ENCODE measurements at places on chromosomes 16 and 17. TPM values are rescaled to one million over a fixed set of nuclear protein-coding genes. Genes with fewer than 3 reads are reported as not detected.

- no peaks in the 10 kb centered on the region for H3K27me3 ChIP-seq
- no peak overlapping the region for H3K4me3 ChIP-seq
- H3K36me3 ChIP-seq, result peaks cover 40% of the 10 kb centered on the region
- H3K4me1 ChIP-seq, result peaks cover 57% of the 10 kb centered on the region
Observed at GRCh38 chr16:67036323-67036741, 7.4 kb downstream of the CBFB start.

DHRS13 gene
- 20.9 TPM for total RNA-seq

DNA sequence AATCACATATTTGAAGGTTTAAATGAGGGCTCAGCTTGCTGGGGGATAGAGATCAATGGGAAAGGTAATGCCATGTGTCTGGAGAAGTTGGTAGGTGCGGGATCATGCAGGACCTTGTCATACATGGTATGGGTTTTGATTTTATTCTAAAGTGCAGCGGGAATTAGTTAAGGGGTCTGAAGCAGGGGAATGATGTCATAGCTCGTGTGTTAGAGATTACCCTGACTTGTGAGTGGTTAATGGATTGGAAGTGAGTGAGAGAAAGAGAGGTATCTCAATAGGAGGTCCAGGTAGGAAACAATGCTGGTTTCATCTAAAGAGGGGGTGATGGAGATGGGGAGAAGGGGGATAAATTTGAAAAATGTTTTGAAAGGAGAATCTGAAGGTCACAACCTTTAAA lies 280.0 kb downstream of the SHISA9 start:
- no peaks in the 10 kb centered on the region for H3K4me1 ChIP-seq
- H3K27me3 ChIP-seq, result peaks cover 10% of the 10 kb centered on the region
- no peaks in the 10 kb centered on the region for H3K36me3 ChIP-seq
- no peak overlapping the region for H3K27ac ChIP-seq
- H3K4me3 ChIP-seq, result no peak overlapping the region
- DNase-seq, result no peak

PPM1E gene
- total RNA-seq, result not detected

DNA sequence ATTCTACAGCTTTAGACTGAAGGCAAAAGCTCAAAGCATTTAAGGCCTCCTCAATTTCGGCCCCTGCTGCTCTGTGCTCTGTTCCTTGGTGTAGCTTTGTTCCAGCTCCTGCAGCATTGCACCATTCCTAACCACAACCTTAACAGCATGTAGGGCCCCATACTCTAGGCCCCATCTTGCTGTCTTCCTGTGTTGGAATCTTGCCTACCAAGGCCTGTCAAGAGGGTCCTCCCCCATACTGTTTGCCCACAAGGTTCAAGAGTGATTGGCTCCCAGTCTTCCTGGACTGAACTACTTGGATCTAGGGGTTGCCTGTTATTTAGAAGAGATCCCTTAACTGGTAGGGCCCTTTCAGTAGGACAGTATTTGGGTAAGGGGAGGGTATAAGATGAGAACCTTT lies 26.8 kb downstream of the TRPV2 start:
- H3K4me1 ChIP-seq, result peaks cover 56% of the 10 kb centered on the region
- H3K36me3 ChIP-seq, result peaks cover 71% of the 10 kb centered on the region
- H3K4me3 ChIP-seq, result peak overlapping the region; percentile 99

GRCh38 chr17:81703747-81704654 lies 834 bp downstream of the MRPL12 start:
- peak overlapping the region; percentile 77 for H3K4me3 ChIP-seq
- H3K36me3 ChIP-seq, result peaks cover 42% of the 10 kb centered on the region
- H3K27ac ChIP-seq, result peak overlapping the region; percentile 77
- peaks cover 40% of the 10 kb centered on the region for H3K4me1 ChIP-seq
- DNase-seq, result peak; percentile 31

DNA sequence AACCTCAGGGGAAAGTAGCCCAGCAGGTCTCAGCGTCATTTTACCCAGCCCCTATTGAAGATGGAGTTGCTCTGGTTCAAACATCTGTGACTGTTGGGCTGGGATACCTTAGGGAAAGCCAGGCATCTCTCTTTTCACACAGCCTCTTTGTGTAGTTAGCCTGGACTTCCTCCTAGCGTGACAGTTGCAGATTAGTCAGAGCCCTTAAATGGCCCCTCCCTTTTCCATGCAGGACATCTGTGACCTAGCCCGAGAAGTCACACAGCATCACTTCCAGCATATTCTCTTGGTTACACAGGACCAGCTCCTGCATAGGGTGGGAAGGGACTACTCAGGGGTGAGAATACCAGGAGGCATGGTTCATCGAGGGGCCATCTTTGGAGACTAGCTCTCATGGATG lies 375.0 kb upstream of the RBFOX1 start:
- no peak for DNase-seq
- H3K4me3 ChIP-seq, result no peak overlapping the region
- no peaks in the 10 kb centered on the region for H3K36me3 ChIP-seq
- no peak overlapping the region for H3K27ac ChIP-seq
- H3K4me1 ChIP-seq, result no peaks in the 10 kb centered on the region

TP53TG3E gene
- total RNA-seq, result not detected

DNA sequence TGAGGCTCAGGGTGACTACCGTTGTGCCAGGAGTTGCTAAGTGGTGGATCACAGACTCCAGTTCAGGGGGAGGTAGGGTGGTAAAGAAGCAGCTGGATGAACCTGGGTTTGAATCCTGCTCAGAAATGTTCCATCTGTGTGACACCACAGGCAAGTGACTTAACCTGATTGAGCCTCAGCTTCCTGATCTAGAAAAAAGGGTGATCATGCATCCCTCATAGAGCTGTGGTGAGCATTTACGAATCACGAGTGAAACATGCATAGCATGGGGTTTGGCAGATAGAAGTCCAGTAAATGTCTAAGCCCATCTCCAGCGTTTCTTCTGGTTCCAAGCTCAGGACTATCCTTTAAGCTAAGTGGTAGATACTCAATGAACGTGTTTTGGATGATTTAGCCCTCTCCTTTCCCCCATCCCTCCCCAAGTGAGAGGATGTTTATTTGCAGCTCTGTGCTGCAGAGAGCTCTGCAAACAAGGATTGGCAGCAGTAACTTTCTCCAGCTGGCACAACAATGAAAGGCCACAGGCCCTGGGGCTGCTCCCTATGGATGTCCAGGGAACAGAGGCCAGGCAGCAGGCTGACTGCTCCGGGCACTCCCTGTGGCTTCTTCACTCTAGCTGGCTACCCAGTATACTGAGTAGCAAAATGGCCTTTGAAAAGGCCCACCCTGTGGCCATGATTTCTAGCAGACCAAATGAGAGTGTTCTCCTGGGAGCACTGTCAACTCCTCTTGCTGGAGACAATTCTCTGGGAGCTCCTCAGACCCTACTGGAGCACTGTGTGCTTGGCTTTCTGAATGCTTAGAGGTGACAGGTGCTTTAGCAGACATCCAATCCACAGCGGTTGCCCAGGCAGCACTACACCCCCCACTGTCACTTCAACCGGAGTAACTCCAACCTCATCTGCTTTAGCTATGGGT lies 21.3 kb downstream of the CA4 start:
- DNase-seq, result no peak
- peak overlapping the region; percentile 80 for H3K27ac ChIP-seq
- H3K36me3 ChIP-seq, result no peaks in the 10 kb centered on the region
- peak overlapping the region; percentile 39 for H3K4me3 ChIP-seq

DNA sequence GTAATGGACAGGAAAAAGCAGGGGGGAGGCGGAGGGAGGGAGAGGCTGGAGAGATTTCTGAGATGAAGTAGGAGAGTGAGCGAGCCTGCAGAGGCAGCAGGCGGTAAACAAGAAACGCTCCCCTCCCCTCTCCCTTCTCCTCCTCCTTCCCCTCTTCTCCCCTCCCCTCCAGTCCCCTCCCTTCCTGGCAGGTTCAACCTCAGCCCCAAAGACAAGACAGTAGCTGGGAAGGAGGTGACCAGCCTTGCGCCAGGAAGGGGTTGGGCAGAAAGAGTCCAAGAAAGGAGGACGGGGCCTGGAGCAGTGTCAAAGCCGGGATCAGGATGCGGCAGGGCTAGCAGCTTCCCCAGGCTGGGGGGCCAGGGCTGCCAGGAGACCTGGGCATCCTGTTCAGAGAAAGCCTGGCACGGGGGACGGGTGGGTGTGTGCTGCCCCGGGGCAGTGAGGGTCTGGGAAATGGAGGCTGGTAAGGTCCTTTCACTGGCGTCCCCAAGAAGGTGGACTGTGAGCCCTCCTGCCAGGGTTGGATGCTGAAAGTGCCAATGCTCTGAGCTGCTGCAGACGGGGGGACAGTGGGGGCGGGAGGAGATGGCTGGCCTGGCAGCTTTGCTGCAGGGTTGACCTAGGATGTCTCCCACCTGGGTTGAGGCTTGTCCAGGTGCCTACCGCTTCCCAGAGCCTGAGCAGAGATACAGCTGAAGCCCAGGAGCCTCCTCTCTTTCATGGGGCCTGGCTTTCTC lies 261.6 kb upstream of the TNRC6C start:
- H3K27ac ChIP-seq, result no peak overlapping the region
- H3K4me1 ChIP-seq, result peaks cover 18% of the 10 kb centered on the region
- no peaks in the 10 kb centered on the region for H3K36me3 ChIP-seq
- no peak overlapping the region for H3K4me3 ChIP-seq
- no peak for DNase-seq

EIF4A3 gene
- 97.7 TPM for total RNA-seq

AIPL1 gene
- total RNA-seq, result not detected

HP gene
- total RNA-seq, result not detected

GRCh38 chr17:57125866-57126265 lies 40.8 kb downstream of the AKAP1 start:
- DNase-seq, result no peak
- no peak overlapping the region for H3K4me3 ChIP-seq
- H3K27me3 ChIP-seq, result no peaks in the 10 kb centered on the region
- H3K27ac ChIP-seq, result no peak overlapping the region
- peaks cover 13% of the 10 kb centered on the region for H3K36me3 ChIP-seq

TPSD1 gene
- total RNA-seq, result not detected

DNA sequence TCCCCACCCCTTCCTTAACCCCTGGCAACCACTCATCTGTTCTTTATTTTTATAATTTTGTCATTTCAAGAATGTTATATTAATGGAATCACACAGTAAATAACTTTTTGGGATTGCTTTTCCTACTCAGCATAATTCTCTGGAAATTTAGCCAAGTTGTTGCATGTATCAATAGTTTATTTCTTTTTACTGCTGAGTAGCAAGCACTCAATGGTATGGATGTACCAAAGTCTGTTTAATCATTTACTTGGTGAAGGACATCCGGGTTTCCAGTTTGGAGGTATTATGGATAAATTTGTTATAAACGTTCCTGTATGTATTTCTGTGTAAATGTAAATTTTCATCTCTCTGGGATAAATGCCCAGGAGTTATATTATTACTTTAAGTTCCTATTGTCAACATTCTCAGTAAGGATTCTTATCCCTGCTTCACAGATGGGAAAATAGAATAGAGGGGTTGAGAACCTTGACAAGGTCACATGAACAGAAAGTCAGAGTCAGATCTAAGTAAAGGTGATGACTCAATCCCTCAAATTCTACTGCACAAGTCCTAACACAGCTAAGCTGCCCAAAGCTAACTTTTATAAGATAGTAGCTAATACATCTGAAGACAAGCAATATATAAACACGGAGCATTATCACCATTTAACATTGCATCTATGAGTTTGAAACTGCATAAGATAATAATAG lies 62.4 kb upstream of the MTMR4 start:
- H3K27ac ChIP-seq, result no peak overlapping the region
- DNase-seq, result no peak
- no peaks in the 10 kb centered on the region for H3K36me3 ChIP-seq
- H3K4me1 ChIP-seq, result peaks cover 3% of the 10 kb centered on the region
- no peaks in the 10 kb centered on the region for H3K27me3 ChIP-seq
- no peak overlapping the region for H3K4me3 ChIP-seq

GRCh38 chr17:79261355-79262072 lies 186.9 kb downstream of the ENGASE start:
- H3K27me3 ChIP-seq, result no peaks in the 10 kb centered on the region
- no peak overlapping the region for H3K4me3 ChIP-seq
- no peaks in the 10 kb centered on the region for H3K4me1 ChIP-seq
- H3K27ac ChIP-seq, result no peak overlapping the region
- H3K36me3 ChIP-seq, result no peaks in the 10 kb centered on the region

GRCh38 chr17:39663688-39664580 lies 1.2 kb upstream of the TCAP start:
- peaks cover 8% of the 10 kb centered on the region for H3K36me3 ChIP-seq
- no peak overlapping the region for H3K4me3 ChIP-seq
- peaks cover 22% of the 10 kb centered on the region for H3K4me1 ChIP-seq
- DNase-seq, result no peak
- no peak overlapping the region for H3K27ac ChIP-seq

PDP2 gene
- total RNA-seq, result 20.6 TPM

DNA sequence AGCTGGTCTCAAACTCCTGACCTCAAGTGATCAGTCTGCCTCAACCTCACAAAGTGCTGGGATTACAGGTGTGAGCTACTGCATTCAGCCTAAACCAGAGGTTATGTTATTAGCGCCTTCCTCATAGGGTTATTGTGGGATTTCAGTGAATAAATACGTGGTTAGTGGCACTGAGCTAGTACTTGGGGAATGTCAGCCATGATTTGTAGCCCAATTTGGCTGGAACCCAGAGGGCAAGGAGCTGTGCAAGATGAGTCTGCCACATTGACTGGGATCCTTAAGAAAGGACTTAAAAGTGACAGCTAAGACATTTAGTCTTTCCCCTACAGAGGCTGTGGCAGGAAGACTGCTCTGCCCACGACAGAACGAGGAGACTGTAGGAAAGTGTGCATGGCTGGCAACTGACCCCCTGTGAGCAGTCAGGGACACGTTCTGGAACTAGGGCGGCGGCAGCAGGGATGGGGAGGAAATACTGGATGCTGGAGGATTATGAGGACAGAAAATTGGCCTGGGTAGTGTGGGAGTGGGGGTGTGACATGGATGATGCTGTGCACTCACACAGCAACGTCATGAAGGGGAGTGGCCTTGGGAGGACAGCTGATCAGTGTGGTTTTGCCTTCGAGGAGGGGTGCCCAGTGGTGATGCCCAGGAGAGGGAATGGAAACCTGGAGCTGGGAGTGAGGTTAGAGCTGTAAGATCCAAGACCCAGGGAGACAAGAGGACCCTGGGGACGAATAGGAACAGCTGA lies 14.6 kb downstream of the ATP5PD start:
- peak; percentile 72 for DNase-seq
- H3K27me3 ChIP-seq, result peaks cover 3% of the 10 kb centered on the region
- peaks cover 6% of the 10 kb centered on the region for H3K36me3 ChIP-seq
- H3K27ac ChIP-seq, result no peak overlapping the region

DPEP2 gene
- 3.8 TPM for total RNA-seq
